ENCODE measurements at places on chromosomes 1 and 21. TPM values are rescaled to one million over a fixed set of nuclear protein-coding genes. Genes with fewer than 3 reads are reported as not detected.

DNA sequence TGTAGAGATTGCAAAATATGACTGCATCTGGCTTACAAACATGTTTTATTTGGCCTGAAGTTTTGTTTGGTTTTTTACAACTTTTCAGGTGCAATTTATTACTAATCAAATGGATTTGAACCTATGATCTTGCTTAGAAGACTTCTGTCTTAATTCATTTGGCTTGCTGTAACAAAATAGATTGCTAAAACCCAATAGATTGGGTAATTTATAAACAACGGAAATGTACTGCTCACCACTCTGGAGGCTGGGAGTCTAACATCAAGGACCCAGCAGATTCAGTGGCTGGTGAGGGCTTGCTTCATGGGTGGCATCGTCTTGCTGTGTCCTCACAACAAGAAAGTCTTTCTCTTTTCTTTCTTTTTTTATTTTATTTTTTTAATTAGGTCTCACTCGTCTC is 72.9 kb downstream of the LBR start:
- DNase-seq, result no peak

GRCh38 chr21:44298301-44298700 is 1.6 kb upstream of the PFKL start:
- DNase-seq, result no peak

DNA sequence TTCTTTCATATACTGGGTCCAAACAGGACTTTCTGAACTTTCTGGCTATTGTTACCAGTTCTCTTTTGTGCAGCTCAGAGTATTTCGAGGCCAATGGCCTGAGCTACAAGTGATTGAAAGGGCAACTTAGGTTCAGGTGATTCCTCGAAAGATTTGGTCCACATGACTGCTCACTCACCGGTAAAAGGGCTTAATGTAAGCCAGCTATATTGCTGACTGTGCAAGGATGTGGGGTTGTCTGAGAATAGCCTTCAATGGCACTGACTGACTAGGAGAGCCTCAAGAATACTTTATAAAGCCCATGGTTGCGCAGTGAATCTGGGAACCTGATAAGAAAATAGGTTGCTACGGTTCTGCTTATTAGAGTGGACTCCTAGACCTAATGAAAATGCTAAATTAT is 269.0 kb downstream of the SEC16B start:
- no peak for DNase-seq

GRCh38 chr1:230270185-230270558 is 156.0 kb downstream of the PGBD5 start:
- DNase-seq, result no peak

- no peak for DNase-seq
These were observed 6.5 kb upstream of the LRRC39 start for GRCh38 chr1:100184536-100184935.

GRCh38 chr1:216045400-216045799 is 377.8 kb downstream of the USH2A start:
- DNase-seq, result no peak

- DNase-seq, result no peak
These were observed 249.7 kb upstream of the RUNX1 start for GRCh38 chr21:35298757-35299156.

- DNase-seq, result no peak
These were observed 37.5 kb upstream of the KCNA10 start for GRCh38 chr1:110556471-110556807.

GRCh38 chr1:180966312-180966711 is 53.6 kb downstream of the KIAA1614 start:
- DNase-seq, result no peak

DNA sequence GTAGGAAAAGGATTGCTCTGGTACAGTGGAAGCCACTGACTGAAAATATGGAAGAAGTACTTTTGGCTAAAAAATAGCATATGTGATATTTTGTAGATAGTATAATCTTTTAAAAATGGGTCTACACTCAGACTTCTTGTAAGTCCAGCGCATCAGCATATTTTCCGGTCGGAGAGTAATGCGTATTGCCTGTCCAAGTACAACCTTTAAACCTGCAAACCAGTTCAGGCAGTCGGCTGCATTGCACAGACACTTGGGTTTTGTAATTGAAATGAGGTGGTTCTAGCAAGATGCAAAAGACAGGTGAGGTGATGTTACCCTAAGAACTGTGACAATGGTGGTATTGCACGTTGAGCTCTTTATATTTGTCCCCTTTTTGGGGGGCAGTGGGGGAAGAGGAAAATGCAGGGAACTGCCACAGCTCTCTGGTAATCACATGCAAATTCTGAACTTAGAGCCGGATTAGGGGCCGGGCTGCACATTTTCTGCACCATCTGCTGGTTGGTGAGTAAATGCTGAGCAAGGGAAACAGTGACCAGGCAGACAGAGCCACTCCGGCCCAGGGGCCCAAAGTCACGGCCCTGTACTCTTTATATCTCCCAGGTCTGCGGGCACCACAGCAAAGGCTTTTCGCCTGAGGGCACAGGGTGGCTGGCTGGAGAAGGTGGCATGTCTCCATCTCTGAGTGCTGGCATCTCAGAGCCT is 2.3 kb downstream of the GPR137B start:
- DNase-seq, result no peak

DNA sequence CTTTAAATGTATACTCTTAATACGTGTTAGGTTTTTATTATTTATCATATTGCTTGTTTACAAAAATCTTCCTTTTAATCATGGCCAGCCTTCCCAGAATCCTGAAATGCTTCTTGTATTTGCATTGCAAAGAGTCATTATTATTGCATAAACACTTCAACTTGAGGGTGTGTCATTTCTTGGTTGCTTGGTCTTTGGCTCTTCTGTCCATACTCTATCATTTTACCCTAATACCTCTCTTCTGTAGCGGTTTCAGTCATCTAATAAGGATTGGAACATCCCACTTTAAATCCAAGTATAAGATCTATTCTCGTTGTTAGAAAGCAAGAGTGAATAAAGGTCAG is 200.6 kb upstream of the CACYBP start:
- DNase-seq, result no peak

The TPTE gene
- not detected for total RNA-seq

The AMY1C gene
- not detected for total RNA-seq

The CASQ1 gene
- not detected for total RNA-seq

The CA6 gene
- 41.8 TPM for total RNA-seq

The LAMC2 gene
- total RNA-seq, result not detected

The GPR25 gene
- 0.75 TPM for total RNA-seq

The HSD3B1 gene
- total RNA-seq, result not detected

The PTAFR gene
- total RNA-seq, result 0.99 TPM
